Smooth muscle cell of the pulmonary artery (primary cell): ENCODE measurements at places on chromosomes 12 and 14. TPM values are rescaled to one million over a fixed set of nuclear protein-coding genes. Genes with fewer than 3 reads are reported as not detected.

IKZF4 gene
- 2.4 and 2.7 TPM in 2 replicates for total RNA-seq

SELPLG gene
- 1.8 and 2.7 TPM in 2 replicates for total RNA-seq

SYT10 gene
- not detected in 2 replicates for total RNA-seq

WASHC3 gene
- total RNA-seq, result 63.5 and 90.7 TPM in 2 replicates

RASSF9 gene
- total RNA-seq, result 1.5 and 3.9 TPM in 2 replicates

SPTSSA gene
- total RNA-seq, result 9.2 and 16.3 TPM in 2 replicates
